Stimulated activated CD8-positive, alpha-beta memory T cell treated with anti-CD3 and anti-CD28 coated beads, Interleukin-2, amount 100 ng/mL, for 48 hours (primary cell): ENCODE measurements at places on chromosomes 5 and 9.

GRCh38 chr5:178357121-178357521 is 124.5 kb upstream of the PHYKPL start:
- no peak for DNase-seq

GRCh38 chr5:22693121-22693520 is 160.0 kb downstream of the CDH12 start:
- DNase-seq, result no peak

GRCh38 chr9:135500525-135501260 is at the start of gene MRPS2:
TSS of gene MRPS2 (plus strand) at chr9:135500682. CDS start at chr9:135500711, 29 bp downstream.
- peak; percentile 82 for DNase-seq

- DNase-seq, result no peak
Measured at GRCh38 chr5:50800410-50800809, 134.0 kb downstream of the PARP8 start.

DNA sequence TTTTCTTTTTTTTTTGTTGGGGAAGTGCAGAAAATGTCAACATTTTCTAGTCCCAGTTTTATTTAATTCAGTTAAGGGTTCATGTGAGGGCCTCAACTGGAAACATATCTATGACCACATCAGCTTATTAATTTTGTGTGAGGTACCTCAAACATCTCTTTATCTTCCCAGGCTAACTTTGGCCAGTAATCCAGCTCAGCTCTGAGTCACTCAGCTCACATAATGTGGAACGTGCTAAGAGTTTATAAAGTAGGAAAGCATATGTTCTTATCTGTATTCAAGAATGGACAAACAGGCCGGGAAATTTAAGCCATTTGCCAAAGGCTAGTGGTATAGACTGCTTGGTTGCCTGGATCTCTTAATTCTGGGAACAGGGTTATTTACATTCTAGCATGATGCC is 118.4 kb downstream of the INSYN2B start:
- no peak for DNase-seq

- no peak for DNase-seq
Measured at GRCh38 chr5:111993242-111993641, 236.2 kb upstream of the NREP start.

DNA sequence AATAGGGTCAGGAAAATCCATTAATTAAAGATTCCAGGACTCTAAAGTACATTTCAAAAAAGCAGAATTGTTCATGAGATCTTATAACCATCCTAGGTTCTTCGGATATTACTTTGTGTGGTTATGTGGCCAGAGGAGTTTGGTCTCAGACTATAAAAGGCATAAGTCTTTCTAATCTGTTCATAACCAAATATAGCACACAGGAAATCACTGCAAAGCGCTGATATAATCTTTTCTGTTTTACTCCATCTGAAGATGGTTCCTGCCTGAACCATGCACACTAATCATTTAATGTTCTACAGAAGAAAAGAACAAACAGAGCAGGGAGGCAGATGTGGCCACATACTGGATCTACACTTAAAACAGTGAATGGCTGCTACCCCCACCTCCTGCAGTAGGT is 182.8 kb downstream of the SEMA5A start:
- no peak for DNase-seq

- DNase-seq, result no peak
Measured at GRCh38 chr5:134142052-134142451, 27.6 kb downstream of the TCF7 start.

DNA sequence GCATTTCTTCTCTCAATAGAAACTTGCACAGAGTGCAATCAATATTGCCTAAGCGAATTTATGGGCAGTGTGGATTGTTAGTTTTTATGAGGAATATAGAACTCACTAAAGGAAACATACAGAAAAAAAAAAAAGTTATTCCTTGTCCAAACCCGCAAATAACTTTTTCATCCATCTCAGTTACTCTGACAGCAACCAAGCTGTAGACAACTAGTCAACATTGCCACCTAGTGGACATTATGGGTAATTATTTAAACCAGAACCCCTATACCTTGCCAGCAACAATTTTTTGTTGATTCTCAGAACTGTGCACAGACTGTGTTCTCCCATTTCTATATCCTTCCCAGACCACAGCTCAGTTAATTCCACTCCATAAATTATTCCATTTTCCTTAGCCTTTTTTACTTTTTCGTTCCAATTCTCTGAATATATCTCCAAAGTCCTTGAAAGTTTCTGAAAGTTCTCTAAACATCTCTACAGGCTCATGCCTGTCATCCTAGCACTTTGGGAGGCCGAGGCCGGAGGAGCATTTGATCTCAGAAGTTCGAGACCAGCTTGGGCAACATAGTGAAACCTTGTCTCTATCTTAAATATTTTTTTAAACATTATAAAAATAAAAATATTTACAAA is 2.6 kb upstream of the AFAP1L1 start:
- DNase-seq, result no peak

GRCh38 chr5:135565725-135566421 is 12.9 kb downstream of the CXCL14 start:
- peak; percentile 67 for DNase-seq

GRCh38 chr9:7095058-7095457 is 337.3 kb downstream of the KDM4C start:
- no peak for DNase-seq

- no peak for DNase-seq
Measured at GRCh38 chr9:113609562-113610318, 146.2 kb downstream of the RGS3 start.

DNA sequence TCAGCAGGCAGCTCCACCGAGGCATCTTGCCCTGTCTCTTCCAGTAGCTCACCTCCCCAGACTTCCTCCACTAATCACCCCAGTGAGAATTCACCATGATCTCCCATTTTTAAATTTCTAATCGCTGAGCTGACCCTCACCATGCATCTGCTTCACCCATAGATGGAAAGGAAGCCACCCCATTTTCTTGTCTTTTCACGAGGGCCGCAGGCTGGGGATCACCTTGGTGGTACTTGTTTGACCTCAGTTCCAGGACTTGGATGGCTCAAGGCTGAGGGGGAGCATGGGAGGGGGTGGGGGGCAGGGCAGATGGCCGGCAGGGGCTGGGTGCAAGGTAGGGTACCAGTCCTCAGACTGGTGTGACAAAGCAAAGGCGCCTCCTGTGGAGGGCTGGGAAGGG is 3.6 kb downstream of the PROP1 start:
- no peak for DNase-seq

DNA sequence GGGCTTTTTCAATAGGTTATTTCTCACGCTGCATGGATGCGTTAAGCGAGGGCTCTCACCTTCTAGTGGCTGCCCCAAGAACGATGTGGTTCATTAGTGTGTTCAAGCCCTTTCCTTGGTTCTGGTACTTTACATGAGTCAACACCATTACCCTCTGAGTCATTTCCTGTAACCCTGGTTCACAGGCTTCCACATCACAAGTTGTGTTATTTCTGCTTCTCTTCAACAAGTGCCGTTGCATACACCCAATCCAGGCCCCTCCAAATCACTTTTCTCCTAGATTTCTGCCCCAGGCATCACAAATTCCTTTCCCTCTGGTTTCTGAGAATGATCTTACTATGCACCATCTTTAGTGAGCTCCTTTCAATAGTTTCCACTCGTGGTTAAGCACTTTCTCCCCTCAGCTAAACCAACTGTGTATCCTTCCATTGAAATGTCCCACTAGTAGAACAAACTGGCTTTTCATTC is 69.5 kb upstream of the RAD23B start:
- peak; percentile 2 for DNase-seq

DNA sequence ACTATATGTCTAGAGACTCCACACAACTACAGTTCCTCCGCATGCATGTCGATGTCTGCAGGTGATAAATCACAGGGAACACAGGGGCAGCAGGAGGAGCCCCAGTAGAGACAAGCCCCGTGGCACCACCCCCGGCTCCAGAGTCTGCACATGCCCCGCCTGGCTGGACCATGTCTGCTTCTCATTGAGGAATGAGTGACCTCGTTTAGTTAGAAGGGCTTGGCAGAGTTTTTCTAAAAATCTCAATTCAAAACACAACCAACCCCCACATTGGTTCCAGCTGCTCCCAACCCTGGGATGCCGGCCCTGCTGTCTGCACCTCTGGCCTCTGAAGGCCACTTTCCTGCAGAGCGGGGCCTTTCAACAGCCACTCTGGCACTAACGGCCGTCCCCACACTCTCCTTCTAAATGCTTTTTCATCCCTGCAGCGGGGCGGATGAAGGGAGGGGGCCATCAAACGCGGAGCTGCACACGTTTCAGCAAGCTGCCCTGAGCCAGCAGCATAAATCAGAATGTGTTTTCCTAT is 106.3 kb downstream of the ROR2 start:
- DNase-seq, result no peak

DNA sequence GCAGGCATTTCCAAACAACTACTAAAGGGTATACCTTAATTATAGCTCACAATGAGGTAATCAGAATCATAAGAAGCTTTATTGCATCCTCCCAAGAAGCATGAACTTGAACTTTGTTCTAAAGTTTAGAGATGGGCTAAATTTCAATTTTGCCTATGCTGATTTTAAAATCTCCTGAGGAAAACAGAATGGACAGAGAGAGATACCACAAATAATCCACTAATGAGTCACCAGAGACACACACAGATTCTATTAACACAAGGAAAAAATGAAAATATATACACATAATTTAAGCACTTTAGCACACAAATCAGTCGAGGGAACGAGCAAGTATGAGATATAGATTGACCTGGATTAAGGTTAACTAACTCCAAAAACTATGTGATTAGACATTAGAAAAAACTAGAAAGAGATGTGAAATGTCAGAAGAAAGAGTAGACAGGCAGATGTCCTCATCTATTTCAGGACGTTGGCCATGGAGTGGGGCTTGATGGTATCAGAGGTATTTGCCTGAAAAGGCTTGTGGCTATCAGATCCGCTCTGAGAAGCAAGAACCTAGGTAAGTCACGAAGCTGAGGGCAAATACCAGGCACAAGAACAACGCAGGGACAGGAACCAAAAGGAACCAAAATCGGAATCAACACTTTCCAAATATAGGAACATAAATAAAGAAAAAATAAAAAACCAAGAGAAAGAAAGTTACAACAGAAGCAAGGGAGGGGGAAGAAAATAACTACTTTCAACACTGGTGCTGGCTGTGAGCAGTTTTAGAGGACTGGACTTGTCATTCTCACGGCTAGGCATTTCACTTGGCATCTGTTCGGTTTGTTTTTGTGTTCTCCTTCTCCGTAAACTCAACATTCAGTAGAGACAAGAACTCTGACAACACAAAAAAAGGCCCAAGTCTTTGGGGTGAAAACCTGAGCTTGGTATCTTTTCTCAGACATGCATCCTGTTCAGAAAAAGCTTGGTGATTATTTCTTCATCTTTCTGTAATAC is 294.6 kb upstream of the PUM3 start:
- DNase-seq, result no peak

DNA sequence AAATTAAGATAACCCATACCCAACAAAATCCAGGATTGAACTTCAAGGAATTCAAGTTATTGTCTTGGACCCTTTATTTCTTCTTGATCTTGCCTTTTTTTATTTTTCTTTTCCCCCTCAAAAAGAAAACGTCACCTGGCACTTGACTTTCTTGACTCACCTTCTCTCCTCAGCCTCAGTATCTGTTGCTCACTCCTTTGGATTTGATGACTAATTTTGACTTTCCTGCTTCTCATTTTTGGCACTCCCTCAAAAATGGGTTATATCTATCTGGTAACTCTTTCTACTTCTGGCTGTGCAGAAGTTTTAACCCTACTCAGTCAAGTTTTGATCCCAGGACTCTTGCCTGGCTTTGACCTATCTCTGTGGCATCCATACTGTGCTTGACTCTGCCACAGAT is 66.6 kb upstream of the SPATA31D4 start:
- DNase-seq, result no peak

GRCh38 chr9:14783358-14783757 is 60.8 kb upstream of the CER1 start:
- no peak for DNase-seq

GRCh38 chr5:147360816-147361215 is 126.0 kb downstream of the STK32A start:
- no peak for DNase-seq

DNA sequence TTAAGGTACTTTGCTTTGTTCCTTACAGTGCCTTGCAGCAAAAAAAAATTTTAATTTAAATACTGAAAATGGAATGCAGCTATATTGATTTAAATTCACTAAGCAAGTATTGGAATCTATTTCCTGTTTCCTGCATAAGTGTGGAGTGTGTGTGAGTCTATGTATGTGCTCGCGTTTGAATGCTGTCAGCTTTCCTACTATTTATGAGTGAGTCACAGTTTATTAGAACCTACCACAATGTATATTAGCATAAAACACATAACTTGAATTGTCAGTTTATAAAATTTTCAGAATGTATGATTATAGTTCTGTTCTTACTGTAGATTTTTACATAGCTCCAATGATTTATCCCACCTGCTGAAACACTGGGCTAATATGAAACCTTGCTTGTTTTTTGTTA is 302.1 kb downstream of the NR2F1-AS1 start:
- DNase-seq, result no peak

GRCh38 chr5:65485405-65485804 is 3.7 kb upstream of the ADAMTS6 start:
- DNase-seq, result no peak

GRCh38 chr5:122354293-122354692 is 42.3 kb downstream of the SNCAIP start:
- DNase-seq, result no peak

GRCh38 chr9:109721001-109721400 is 59.0 kb upstream of the PALM2AKAP2 start:
- no peak for DNase-seq

DNA sequence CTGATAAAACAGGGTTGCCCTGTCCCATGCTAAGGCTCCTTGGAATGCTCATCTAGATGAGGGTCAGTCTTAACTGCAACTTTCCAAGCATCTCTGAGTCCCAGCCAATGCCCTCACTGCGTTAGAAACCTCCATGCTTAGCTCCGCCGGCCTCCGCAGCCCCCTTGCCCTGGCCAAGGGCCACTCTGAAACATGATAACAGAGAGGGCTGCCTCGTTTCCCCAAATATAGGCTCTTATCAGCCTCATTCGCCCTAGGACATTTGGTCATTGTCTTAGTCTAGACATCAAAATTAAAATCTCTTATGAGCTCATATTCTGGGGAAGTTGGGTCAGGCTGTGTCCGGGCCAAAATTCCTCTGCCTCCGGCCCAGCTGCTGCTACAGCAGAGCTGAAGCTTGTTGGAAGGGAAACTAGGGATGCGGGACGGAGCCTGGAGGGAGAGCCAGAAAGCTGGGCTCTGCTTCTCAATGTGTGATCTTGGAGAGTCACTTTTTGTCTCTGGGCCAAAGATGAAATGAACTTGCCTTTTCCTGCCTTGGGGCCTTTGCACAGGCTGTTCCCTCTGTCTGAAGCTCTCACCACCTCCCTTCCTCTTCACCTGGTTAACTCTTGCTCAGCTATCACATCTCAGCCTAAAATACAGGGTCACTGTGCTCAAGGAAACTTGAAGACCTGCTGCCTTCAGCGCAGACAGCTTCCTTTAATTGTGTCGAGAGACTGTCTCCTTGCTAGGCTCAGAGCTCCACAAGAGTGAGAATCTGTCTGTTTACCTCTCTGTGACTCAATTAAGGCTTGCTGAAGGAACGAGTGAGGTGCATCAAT is 191.3 kb downstream of the RGS3 start:
- no peak for DNase-seq

- DNase-seq, result no peak
Measured at GRCh38 chr9:136242918-136243525, 2.6 kb downstream of the QSOX2 start.
